ENCODE measurements at places on chromosomes 13 and 19.

DNA sequence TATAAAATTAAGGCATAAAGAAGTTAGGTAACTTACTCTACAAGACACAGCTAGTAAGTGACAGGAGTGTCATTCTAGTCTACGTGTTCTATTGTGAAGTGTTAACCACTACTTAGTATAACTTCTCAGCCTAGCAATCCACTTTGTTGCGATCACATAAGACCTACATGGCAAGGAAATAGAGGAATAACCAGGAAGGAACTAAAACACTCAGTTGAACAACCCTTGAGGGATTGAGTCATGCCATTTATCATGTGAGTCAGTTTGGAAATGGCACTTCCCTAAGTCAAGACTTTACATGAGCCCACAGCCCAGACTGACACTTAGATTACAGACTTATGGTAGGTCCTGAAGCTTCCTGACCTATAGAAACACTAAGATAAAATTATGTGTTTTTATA, 279.5 kb upstream of the PCDH20 start:
- no peak for DNase-seq

DNA sequence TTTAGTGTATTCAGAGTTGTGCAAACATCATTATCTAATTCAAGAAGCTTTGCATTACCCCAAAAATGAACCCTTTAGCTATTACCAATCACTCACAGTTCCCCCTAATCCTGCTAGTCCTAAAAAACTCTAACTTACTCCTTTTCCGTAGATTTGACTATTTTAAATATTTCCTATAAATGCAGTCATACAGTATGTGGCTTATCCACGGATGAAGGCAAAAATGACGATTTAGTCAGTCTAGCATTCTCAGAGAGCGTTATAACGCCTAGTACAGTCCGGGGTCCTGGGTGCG, 587 bp upstream of the ZNF383 start:
- DNase-seq, result no peak

DNA sequence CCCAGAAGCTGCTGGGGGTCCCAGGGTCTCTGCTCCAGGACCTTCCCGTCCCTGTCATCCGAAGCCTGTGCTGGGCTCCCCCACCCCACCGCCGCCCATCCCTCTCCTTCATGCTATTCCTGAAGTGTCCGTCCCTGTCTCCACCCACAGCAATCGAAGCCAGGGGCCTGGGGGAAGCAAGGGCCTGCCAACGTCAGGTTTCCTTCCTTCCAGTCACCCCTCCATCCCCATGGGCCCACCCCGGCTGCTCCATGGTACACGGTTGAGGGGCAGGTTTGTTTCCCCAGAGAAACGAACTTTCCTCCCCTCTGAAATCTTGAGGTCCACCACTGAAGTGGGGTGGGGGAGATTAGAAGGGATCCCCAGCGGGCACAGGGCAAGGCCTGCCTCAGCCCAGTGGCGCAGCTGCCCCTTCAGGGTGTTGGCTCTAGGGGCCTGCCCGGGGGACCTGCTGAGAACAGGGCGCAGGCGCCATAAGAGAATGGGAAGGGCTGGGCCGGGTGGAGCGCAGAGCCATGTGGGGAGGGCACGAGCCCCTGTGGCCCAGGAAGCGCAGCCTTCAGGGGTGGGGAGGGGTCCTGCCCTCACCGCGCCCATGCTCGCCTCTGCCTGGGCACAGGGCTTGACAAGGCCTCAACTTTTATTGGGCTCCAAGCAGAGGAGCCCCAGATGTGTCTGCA, 16.1 kb downstream of the CEBPG start:
- no peak for DNase-seq

DNA sequence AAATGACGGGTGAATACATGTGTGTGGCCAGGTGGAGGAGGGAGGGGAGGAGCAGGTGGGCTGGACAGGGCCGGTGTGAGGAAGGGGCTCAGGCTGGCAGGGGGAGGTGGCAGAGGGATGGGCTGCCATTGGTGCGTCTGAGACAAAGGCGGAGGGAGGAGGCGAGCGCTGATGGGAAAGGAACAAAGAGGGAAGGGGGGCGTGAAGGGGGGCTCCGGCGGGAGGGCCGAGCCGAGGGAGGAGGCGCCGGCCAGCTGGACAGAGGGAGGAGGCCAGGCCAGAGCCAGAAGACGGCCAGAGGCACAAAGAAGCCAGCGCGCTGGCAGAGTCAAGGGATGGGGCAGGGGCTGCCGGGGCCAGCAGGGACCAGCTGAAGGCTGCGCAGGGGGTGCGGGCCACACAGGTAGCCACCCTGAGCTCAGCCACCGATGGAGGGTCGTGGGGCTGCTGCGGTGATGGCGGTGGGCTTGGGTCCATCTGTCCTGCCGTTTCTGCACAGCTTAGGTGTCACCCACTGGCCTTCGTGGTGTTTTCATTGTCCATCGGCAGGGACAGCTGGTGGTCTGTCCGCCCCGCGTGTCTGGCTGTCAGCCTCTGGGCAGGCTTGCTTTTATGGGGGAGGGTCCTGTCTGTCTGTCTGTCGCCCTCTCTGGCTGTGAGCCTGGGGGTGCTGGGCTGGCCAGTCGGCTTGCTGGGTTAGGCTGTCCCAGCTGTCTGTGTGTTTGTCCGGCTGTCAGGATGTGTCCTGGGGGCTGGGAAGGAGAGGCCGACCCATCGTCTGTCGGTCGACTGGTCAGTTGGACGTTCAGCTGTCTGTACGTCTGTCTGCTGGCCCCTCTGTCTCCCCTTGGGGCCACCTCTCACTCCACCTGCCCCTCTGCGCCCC, 2.2 kb downstream of the APC2 start:
- no peak for DNase-seq

DNA sequence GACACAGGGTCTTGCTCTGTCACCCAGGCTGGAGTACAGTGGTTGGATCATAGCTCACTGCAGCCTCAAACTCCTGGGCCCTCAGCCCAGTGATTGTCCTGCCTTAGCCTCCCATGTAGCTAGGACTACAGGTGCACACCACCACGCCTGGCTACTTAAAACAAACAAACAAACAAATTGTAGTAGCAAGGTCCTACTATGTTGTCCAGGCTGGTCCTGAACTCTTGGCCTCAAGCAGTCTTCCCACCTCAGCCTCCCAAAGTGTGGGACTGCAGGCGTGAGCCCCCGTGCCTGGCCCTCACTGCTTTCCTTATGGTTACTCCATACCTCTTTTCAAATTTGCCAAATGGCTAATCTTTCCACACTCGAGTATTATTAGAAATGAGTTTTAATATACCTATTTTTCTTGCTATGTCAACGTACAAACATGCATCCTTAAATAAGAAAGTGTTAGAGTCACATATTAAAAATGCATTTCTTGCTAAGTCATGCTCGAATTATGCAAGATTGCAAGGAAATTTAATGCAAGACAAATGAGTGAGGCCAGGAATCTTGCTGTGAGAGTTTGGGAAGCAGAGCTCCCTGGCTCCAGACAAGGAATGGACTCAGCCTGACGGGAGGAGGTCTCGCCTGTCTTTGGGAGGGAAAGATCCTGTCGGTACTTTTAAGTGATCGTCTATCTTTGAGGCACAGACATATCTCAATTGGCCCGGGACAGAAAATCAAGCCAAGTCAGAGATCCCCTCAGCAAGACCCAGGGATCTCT, 39.4 kb downstream of the RFX2 start:
- no peak for DNase-seq

- DNase-seq, result no peak
Observed at GRCh38 chr19:35135389-35135909, 590 bp upstream of the LGI4 start.

GRCh38 chr13:30719525-30719914, 15.8 kb upstream of the ALOX5AP start:
- no peak for DNase-seq

- no peak for DNase-seq
Observed at GRCh38 chr13:23705583-23705982, 135.4 kb downstream of the TNFRSF19 start.

GRCh38 chr19:9971166-9971897, 35.0 kb upstream of the OLFM2 start:
- no peak for DNase-seq

DNA sequence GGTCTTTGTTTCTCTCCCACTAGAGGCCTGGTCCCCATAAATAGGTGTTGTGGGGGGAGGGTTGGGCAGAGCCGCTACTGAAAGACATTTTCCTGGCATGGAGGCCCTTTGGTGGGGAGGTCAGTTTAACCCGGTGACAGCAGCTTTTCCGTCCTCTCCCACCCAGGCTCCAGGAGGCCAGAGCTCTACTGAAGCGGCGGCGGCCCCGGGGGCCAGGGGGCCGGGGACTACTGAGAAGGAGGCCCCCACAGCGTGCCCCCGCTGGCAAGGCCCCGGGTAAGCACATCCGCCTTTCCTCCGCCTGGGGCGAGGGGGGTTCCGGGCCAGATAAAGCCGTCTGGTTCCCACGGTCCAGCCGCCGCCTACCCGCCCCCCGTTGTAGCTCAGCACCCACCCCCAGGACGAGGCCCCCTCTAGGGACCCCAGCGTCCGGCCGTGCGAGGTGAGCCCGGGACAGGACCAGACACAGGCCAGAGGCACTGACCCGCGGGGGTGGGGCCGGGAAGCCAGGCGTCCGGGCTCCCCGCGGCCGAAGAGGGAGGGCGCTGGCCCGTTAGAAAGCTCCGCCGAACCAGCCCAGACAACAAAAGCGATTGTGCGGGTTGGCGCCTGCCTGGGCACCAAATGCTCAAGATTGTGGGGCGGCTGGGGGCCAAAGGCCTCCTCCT, 1.1 kb upstream of the LTBP4 start:
- DNase-seq, result no peak

DNA sequence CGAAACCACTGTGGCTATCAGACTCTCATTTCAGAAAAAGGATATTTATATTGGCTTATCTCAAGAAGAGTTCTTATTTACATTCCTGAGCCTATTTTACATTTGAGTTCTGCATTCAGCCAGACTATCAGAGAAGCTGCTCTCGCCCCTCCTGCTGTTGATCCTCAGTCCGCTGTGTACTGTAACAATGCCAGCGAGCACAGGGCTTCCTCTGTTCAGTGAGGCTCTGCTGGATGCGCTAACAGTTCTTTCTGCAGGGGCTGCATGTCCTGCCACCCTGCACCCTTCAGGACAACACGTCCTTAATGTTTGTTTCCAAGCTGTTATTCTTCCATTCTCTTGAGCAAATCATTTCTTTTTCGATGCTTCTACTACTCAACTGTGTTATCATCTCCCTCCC, 463.7 kb upstream of the SGCG start:
- no peak for DNase-seq

- DNase-seq, result no peak
Observed at GRCh38 chr13:33147832-33148231, 131.6 kb downstream of the KL start.

GRCh38 chr13:98129059-98129746, 13.7 kb upstream of the FARP1 start:
- DNase-seq, result no peak

GRCh38 chr19:28834996-28835395, 378.0 kb downstream of the UQCRFS1 start:
- no peak for DNase-seq

DNA sequence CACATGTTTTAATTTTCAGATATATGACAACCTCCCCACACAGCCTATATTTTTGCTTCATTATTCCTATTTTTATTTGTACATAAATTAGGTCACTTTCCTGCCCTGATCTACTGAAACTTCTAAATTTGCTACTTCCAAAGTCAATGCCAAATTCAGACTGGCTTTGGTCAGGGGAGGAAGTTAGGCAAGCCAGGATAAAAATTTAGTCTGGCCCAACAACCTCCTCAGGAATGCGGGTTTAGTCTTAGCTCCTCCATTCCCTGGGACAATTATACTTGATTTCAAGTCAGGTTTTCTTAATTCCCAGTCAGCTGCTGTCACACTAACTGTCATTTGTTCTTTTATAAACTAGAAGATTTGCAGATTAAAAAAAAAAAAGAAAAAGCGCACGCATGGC, 84.3 kb downstream of the TM9SF2 start:
- no peak for DNase-seq
